ENCODE measurements at places on chromosomes 6 and 20.

GRCh38 chr6:75643173-75643572 lies 41.5 kb downstream of the SENP6 start:
- DNase-seq = no peak

GRCh38 chr6:71364889-71365542 lies 76.4 kb downstream of the OGFRL1 start:
- no peak for DNase-seq

- DNase-seq = no peak
These were observed 11.5 kb downstream of the PRDM1 start for GRCh38 chr6:106097411-106098231.

DNA sequence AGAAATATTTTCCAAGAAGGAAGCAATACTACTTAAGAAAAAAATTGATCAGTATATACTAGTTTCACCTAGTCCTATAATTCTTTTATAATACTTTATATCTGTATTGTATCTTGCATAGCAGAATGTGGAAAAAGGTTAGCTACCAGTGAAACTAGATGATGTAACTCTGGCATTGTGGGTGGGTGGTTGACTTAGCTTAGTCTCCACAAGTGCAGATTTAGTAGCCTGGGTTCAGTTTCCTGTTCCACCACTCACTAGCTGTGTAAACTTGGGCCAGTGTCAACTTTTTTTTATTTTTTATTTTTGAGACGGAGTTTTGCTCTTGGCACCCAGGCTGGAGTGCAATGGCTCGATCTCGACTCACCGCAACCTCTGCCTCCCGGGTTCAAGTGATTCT lies 2.0 kb downstream of the MUC21 start:
- no peak for DNase-seq

DNA sequence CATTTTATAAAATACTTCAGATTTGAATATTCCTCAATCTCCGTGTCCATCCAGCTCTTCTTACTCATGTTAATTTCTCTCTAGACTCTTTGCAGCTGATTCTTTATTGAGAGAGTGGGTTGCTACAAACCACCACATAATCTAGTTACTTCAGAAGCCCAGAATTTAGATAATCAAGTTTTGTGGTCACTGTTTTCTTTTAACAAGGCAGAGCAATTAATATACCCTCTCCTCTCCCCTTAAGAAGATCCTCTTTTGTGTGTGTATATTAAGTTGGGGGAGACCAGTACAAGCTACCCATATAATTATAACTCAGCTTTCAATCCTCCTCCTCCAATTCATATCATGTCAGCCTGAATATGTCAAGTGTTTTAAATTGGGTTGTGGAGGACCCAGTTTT lies 95.1 kb downstream of the IRAK1BP1 start:
- DNase-seq = no peak

- DNase-seq = no peak
These were observed 85.3 kb downstream of the NKAIN2 start for GRCh38 chr6:123888771-123889513.

- DNase-seq = no peak
These were observed 119.5 kb downstream of the MYB start for GRCh38 chr6:135300576-135300975.

DNA sequence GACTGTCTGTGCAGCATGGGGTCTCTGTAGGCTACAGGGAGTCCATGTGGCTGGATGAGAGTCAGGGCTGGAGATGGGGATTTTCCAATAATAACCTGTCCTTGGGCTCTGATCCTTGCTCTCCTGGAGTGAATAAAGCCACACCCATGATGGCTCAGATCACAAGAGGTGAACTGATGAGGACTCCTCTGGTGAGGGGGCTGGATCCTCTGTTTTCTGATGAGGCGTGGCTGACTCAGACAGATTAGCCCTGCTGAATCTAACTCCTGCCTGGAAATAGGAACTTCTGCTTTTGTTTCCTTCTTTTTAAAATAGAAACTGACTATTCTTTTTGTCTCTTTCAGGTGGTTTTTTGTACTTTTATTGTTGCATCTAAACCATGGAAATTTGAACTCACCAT lies 27.0 kb downstream of the CST9L start:
- no peak for DNase-seq

DNA sequence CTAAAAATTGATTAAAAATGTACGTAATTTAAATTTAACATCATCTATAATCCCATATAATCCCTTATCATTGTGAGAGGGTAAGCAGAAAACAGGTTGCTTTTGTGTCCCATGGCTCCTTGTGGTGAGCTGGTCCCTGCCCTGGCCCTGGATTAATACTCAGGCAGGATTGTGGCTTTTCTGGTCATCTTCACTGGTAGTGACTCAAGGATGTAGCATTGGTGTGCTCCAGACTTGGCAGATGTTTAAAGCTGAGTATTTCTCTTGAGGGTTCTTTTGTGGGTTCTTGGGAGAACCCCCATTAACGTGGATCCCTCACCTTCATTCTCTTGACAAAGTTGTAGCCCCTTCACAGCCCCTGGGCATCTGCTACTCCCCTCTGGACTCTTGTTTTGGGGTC lies 39.3 kb downstream of the SNRNP48 start:
- DNase-seq = no peak

DNA sequence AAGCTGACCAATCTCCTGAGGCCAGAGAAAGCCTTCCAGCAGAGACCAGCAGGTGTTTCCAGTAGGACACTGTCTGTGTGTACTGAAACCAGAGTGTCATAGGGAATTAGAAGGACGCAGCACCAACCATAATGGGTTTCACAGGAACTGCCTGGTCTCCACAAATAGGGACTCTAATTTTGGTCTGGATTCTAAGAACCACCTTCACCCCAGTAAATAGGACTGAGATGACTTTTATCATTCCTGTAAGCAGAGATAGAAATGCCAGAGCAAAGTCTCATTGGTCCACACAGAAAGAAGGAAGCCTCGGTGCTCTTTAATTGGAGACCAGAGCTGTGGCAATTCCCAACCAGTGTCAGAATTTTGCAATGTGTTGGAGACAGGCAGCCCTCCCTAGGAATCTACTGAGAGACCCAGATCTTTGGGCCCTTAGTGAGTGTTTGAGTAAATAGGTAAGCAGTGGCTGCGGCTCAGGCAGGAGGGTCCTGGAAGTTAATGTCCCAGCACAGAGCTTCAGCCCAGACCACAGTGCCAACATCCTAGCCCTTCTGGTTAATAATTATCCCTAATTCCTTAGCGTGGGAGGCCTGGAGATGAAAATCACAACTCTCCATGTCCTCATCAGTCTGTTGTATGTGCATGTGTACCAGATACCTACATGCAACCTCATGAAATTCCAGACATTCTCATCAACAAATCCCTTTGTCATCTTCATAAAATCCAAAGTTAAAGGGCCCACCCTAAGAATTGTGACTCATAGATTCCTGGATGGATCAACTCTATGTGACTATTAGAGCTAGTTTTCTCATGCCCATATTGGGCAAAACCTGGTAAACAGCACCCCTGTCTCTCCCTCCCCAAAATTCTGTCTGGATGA lies 81.2 kb downstream of the UNC5CL start:
- DNase-seq = no peak
